ENCODE measurements at places on chromosomes 12 and 14.

DNA sequence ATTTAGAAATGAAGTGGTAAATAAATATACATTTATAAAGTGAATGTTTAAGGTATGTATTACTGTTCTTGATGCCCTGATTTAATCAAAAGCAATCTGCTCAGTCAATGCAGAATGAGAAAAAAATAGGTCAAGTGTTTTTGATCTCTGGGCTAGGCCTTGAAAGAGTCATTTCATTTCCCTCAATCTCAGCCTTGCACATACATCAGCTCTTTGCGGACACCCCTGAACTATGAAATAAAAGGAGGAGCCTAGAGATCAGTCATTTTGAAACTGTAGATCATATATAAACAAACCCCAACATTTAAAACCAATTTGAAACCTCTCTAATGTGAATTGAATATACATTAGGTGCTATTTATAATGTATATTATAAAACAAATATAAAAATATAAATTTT is 42.5 kb downstream of the ATG2B start:
- DNase-seq, result no peak

GRCh38 chr14:60276347-60276746 is 27.3 kb downstream of the PPM1A start:
- no peak for DNase-seq

GRCh38 chr12:57519796-57520052 is 590 bp downstream of the DDIT3 start:
- DNase-seq, result peak; percentile 38

GRCh38 chr12:22477894-22478287 is 66.5 kb downstream of the C2CD5 start:
- no peak for DNase-seq

DNA sequence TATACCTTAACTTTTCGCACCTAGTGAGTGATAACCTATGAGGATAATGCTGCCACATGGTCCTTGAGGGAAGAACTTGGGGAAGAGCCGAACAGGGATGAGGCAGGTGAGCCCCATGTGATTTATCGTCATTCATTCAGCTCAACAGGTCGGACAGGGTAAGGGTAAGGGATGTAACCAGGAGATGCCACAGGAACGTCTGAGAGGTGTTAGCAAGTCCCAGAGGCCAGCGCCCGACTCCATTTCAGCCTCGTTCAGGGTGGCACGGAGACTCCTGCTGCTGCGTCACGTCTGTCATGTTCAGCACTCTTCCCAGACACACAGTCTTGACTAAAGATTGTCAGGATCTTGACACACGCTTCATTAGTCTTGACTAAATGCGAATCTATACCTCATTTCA is 23.4 kb upstream of the TIGAR start:
- no peak for DNase-seq

- no peak for DNase-seq
Measured at GRCh38 chr12:82952946-82953345, 266.2 kb downstream of the TMTC2 start.

DNA sequence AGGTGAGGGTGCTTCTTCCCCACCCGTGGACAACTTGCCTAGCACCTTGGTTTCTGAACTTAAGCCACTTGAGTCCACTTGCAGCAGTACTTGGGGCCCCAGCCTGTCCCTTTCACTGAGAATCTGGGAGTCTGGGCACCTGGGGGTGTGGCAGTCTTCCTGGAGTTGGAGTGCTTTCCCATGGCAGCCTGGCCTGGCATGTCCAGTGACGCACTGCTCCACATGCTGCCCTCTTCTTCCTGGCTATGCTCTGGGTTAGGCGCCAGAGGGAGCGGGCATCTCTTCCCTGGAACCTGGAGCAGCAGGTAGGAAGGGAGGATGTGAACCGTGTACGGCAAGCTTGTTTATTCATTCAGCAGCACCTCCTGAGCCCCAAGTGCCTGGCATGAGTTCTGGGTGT is 76.4 kb downstream of the PAPOLA start:
- DNase-seq, result no peak

GRCh38 chr12:62103748-62104147 is 156.5 kb upstream of the USP15 start:
- DNase-seq, result no peak

GRCh38 chr12:40831916-40832315 is 139.7 kb downstream of the CNTN1 start:
- DNase-seq, result no peak

DNA sequence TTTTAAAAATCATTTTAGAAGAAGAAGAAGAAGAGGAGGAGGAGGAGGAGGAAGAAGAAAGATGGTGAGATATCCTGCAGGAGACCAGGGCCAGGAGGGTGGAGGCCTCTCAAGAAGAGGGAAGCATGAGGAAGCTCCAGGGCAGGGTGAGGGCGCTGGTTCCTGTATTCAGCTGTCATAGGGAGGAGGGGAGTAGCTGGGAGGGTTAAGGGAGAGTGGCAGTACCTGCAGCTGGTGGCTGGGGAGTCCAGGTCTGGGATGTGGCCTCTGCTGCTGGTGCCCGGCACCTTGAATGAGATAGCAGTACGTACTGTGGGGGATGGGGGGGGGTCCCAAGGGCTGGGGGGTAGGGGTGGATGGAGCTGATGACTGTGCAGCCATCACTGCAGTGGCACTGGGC is 9.8 kb downstream of the RBP5 start:
- DNase-seq, result no peak

GRCh38 chr12:70338531-70338930 is 27.6 kb upstream of the KCNMB4 start:
- DNase-seq, result no peak

DNA sequence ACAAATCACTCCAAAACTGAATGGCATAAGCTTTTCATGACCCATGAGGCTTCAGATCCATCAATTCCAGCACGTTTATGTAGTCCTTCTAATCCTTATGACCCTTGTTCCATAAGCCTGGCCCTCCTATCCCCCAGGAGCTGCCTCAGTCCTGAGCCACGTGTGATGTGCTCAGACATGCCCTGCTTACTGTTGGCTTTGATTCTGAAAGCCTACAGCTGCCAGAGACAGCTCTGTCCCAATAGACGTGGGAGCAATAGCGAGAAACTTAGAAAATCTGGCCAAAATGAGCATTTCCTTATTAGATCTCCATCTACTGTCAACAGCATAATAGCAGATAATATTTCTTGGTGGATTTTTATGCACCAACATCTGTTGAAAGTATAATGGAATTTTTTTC is 33.2 kb downstream of the DUSP6 start:
- no peak for DNase-seq

GRCh38 chr14:83006121-83006670 is 1472.5 kb upstream of the SEL1L start:
- no peak for DNase-seq
